CD4-positive, alpha-beta T cell treated with Interleukin-6 for 4 hours (primary cell): ENCODE measurements at places on chromosomes 13 and 19.
A peak's percentile ranks its signal among the peaks of the same experiment; 100 is the strongest.

DNA sequence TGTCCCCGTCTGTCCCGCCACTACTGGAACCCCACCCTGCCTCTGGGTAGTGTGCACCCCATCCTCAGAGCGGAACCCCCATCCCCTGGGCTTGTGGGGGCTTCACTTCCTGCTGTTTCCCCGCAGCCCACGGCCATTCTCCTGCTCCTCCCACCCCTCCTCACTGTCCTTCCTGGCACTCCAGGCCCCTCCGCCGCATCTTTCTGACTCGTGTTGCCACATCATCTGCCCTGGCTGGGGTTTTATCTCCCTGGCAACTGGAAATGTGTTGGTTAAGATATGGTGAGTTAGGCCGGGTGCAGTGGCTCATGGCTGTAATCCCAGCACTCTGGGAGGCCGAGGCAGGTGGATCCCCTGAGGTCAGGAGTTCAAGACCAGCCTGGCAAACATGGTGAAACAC lies 37.3 kb downstream of the KDM4B start:
- no peak for DNase-seq

- no peak for DNase-seq
Observed at GRCh38 chr19:21134934-21135366, 6.9 kb upstream of the ZNF431 start.

DNA sequence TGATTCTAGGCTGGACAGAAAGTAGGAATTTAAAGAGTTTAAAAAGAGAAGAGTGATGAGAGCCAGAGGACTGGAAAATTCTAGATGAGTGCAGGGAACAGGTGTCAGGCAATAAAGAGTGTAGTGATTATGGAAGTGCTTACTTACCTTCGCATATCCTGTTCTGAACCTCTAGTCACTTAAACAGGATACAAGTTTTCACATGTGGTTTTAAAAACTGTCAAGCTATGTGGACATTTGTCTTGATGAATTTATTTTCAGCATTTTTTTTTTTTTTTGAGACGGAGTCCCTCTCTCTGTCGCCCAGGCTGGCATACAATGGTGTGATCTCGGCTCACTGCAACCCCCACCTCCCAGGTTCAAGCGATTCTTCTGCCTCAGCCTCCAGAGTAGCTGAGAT lies 34.3 kb upstream of the IL17D start:
- no peak for DNase-seq

- peak; percentile 73 for DNase-seq
Observed at GRCh38 chr19:661427-662196, 1.4 kb downstream of the RNF126 start.

- DNase-seq: no peak
Observed at GRCh38 chr13:106095406-106095805, 440.1 kb downstream of the EFNB2 start.

DNA sequence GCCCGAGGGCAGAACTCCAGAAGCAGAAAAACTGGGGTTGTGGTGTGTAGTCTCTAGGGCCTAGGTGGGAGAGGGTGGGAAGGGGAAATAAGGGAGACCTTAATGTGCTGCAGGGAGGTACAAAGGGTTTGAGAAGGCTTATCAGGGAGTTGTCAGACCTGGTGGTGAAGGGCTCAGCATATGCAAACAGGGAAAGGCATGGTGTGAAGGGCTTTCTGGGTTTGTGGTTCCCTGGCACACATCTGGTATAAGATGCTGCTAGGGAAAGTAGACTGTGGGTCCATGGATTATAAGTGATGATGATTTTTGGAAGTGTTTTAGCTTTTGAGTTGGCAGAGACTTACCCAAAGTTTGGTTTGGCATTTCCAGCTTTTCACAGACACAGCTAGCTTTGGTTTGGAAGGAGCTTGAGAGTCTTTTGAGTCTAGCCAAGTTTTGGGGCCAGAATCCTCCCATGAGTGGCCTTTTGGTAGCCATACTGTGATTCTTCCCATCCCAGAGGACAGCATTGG lies 2.2 kb downstream of the TRIM28 start:
- DNase-seq: no peak

DNA sequence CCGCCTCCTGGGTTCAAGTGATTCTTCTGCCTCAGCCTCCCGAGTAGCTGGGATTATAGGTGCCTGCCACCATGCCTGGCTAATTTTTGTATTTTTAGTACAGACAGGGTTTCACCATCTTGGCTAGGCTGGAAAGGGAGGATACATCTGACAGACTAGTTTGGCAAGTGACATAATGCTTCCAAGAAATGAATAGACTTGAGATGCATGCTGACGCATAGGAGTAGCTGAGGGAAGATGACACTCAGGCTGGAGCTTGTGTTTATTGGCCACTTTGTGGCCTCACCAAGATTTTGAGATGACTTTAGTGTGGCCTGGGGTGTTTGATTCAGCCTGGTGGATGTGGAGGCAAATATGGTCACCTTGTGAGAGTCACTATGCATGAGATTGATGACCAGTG lies 4.0 kb downstream of the ZNF586 start:
- DNase-seq: no peak

GRCh38 chr19:12111943-12112637 lies 28.1 kb downstream of the ZNF20 start:
- DNase-seq: no peak

GRCh38 chr19:52941941-52942385 lies 18.7 kb upstream of the ZNF888 start:
- peak; percentile 27 for DNase-seq

DNA sequence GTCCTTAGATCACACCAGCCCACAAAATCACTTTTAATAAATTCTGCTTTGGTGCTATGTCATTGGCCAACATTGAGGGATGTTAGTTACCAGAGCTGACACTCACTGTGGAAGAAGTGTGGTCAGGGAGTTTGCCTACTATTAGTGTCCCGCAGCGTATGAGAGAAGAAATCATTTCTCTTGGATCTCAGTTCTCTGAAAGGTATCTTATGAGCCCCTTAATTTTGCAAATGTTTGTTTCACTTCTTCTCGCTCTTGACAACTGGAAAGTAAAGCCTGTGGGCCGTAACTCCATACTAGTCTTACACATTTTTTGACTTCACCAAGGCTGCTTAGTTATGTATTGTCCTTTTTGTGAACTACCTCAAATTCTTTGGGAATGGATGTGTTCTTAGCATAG lies 80.9 kb downstream of the FLT1 start:
- DNase-seq: no peak

- no peak for DNase-seq
Observed at GRCh38 chr13:26015271-26016125, 36.3 kb downstream of the SHISA2 start.

DNA sequence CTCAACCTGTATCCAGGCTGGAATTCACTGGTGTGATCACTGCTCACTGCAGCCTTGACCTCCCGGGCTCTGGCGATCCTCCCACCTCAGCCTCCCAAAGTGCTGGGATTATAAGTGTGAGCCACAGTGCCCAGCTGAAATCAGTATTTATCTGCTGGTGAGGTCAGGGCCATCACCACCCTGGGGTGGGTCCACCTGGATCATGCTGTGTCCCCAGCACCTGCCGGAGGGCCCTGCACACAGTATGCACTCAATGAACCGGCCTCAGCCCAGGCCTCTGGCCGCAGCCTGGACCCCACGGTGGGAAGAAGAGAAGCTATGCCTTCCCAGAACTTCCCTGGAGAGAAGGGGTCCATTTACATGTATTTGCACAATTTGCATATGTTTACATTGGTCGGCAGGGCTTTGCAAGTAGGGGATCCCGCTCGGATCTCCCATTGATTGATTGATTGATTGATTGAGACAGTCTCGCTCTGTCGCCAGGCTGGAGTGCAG lies 2.6 kb upstream of the SLC5A5 start:
- no peak for DNase-seq

GRCh38 chr13:109699628-109700071 lies 86.7 kb downstream of the IRS2 start:
- DNase-seq: no peak

DNA sequence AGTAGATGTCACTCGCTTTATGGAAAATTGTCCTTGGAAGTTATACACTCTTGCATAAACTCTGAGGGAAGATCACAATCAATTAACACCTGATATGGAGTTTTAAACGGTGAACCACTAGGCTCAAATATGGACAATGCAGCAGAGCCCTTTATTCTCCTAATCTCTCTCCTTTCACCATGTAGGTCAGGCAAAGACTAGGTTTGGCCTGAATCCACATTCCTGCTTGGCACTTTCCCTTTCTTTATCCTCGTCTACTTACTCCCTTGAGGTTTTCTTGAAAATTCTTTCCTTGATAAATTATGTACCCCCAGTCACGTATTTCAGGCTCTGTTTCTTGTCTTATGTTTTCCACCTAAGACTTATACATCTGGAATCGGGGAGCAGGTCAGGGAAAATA lies 751.7 kb downstream of the DACH1 start:
- no peak for DNase-seq

DNA sequence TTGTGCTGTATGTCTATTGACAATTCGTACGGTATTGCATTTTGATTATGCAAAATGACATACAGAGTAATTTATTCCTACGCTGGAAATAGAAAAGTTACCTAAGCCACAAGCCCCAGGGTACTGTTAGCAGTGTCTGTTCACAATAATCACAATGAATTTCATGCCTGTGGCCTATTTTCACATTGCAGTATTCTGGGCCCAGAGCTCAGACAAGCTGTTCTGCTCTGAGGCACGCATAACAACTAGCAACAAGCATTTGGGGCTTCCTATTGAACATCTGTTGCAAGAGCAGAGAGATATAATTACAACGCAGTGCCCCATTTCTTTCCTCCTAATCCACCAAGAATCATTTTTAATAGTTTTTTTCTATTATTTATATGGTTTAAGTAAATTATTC lies 158.9 kb upstream of the SGCG start:
- DNase-seq: no peak

DNA sequence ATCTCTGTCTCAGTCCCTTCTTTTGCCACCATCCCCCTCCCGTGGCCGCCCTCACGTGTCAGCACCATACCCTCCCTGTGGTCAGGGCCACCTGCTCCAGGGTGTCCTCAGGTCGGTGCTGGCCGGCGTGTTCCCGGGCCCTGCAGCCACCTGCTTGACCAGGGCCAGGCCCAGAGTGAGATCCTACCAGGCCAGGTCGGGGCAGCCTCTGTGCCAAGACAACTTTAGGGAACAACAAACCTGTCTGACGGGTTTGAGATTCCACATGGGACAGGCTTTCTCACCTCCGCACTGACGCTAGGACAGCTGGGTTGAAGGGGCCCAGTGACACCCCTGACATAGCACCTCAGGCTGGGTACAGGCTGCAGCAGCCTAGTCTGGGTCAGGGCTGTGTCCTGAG lies 7.5 kb upstream of the SBNO2 start:
- no peak for DNase-seq

DNA sequence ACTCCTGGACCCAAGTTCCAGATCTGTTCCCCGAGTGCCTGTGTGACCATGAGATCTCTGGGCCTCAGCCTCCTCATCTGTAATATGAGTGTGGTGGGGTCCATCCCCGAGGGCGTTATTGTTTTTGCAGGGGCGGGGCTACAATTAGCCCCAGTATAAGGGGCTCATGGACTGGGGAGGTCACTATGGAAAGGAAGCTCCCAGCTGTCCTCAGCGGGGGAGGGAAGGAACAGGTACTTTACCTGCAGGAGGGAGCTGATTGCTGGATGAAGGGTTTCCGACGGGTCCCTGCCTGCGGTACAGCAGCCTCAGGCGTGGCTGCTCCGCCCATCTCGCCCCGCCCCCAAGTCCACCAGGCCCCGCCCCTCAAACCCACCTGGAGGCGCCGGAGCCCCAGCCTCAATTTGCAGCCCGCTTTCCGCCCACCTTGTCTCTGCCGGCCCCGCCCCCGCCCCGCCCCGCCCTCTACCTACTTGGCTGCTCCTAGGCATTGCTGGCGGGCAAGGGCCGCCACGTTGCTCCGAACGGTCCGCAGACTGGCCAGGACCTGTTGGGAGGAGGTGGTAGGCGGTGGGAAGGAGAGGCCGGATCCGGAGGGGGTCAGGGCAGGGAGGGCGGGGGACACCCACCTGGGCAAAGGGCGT lies 5.5 kb downstream of the PDE4C start:
- peak; percentile 14 for DNase-seq

GRCh38 chr19:1040476-1041271 lies 767 bp downstream of the ABCA7 start:
- peak; percentile 93 for DNase-seq

- DNase-seq: no peak
Observed at GRCh38 chr13:110716247-110716515, 2.7 kb downstream of the ING1 start.

- no peak for DNase-seq
Observed at GRCh38 chr13:32039528-32039927, 8.0 kb downstream of the FRY start.

DNA sequence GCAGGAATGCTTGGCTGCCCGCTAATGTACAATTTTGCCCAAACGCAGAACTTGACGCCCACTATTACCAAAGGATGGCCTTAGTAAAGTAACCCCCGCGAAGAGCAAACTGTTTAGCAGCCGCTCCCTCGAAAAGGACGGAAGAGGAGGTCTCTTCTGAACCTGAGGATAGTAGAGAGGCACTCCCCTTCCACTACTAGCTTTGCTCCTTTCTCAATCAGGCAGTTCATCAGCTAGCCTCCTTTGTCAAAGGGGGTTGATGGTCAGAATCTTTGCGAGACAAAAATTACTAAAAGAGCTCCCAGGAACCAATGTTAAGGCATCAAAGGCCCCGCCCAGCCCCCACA lies 534 bp downstream of the CAB39L start:
- no peak for DNase-seq

GRCh38 chr19:41920882-41921576 lies 7.2 kb downstream of the ERFL start:
- DNase-seq: no peak

GRCh38 chr13:74530011-74530410 lies 395.8 kb upstream of the KLF12 start:
- DNase-seq: no peak
